ENCODE measurements at places on chromosomes 1 and 21.

GRCh38 chr1:161707503-161707902, 474 bp downstream of the FCRLA start:
- DNase-seq: no peak

DNA sequence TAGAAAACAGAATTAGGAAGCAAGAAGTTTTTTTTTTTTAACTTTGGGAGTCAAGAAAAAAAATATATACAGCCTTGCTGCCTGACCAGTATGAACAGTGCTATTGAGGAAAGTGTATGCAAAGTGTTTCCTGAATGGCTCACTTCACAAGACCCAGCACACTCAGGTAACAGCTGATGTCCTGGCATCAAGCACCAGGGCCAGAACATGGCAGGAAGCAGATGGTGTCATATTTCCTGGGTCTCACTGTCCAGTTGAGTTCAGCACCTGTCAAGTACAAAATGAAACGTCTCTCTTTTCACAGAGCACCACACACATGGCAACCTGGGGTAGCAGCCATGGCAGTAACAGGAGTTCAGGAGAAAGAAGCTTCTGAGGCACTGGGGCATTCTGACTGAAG, 372.3 kb downstream of the TTLL7 start:
- no peak for DNase-seq

- no peak for DNase-seq
Measured at GRCh38 chr21:43348170-43348766, 78.7 kb downstream of the SIK1 start.

GRCh38 chr1:200038325-200038980, 10.9 kb downstream of the NR5A2 start:
- DNase-seq: no peak

- DNase-seq: no peak
Measured at GRCh38 chr1:81617308-81617967, 183.3 kb upstream of the ADGRL2 start.

DNA sequence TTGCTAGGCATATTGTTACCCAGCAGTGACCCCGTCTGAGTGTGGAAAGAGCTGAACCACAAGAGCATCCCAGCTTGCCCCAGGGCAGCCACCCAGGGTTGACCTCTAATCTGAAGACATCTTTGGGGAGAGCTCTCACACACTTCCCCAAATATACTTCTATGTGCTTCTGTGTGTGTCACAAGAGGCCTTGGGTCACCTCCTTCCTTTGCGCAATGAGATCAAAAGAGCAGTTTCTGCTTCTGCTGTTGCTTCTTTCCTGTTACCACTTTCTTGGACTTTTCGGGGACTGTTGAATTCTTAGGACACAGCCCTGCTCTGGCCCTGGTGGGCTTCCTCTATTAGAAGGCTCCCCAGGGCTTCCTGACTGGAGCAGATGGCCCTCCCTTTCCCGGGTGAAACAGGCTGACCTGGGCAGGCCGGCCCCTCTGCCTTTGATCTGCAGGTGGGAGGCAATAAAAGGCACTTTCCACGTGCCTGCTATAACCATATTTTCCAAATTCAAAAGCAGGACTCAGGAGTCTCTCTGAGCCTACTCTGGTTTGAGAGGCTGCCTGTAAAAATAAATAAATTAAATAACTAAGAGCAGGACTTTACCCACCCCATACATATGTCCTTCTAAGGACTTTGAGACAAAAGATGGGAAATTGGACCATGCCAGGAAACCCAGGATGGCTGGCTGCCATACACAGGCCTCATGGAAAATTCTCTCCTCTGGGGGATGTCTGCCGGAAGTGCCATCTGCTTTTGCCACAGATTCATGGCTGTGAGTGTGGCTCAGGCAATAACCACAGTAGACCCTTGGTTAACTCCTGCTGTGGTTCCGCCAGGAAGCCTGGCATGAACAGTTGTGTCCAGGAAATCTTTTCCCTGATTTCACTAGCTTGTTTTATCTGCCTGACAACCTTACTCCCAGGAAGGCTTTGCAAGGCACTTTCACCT, 28.3 kb upstream of the RCSD1 start:
- no peak for DNase-seq

- DNase-seq: no peak
Measured at GRCh38 chr1:186623551-186623950, 56.7 kb downstream of the PTGS2 start.

DNA sequence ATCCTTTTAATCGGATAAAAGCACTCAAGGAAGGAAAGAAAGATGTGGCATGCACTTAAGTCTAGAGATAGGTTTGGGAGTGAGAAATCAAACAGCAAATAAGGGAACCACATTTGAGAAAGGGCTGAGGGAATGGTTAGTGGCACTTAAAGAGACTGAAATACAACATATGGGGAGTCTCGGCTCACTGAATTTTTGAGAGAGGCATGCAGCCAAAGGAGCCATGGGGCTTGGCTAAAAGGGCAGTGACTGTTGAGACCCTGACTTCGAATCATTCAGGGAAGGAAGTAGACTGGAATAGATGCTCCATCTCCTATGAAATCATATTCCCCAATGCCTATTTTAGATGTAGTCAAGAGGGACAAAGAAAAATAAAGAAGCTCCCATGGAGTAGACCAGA, 58.3 kb upstream of the HAO2 start:
- DNase-seq: no peak

DNA sequence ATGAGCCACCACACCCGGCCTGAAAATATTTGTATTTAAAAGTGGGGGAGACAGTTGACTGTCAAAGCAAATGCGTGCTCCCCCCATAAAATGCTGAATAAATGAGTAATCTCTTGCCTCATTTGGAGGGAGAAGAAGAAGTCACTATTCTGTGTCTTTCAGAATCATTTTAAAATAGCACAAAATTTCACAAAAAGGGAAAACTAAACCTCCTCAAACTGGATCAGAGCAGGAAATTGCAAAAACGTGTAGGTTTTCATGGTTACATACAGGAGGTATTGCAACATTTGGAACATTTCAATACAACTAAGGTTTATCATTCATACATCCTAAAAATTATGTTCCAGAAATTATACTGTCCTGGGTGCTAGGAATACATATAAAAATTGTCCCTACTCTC, 13.6 kb downstream of the MTF1 start:
- DNase-seq: no peak

DNA sequence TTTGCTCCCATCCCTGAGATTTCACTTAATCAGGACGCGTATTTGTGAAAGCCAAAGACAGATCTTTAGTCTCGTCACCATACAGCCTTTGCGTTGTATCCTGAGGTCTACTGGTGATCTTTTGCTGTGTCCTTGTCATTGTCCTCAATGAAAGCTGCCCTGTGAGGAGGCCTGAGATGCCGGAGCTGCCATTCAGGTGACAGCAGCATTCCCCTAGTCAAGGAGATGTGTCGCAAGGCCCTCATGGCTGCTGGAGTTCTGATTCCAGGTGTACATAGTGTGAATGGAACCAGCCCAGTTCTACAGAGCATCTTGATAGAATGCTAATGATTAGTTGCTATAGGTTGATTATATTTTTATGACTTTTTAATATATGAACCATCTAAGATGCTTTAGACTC, 24.1 kb downstream of the TTF2 start:
- DNase-seq: no peak

- no peak for DNase-seq
Measured at GRCh38 chr21:44872323-44872648, 1.2 kb downstream of the PTTG1IP start.

- no peak for DNase-seq
Measured at GRCh38 chr1:31642366-31642765, 2.3 kb downstream of the PEF1 start.

Data from T-helper 17 cell (primary cell).